ENCODE measurements at places on chromosomes 4 and X.

GRCh38 chrX:130994671-130995070 lies 63.5 kb upstream of the ARHGAP36 start:
- peak; percentile 1 for DNase-seq

- no peak for DNase-seq
Measured at GRCh38 chrX:134949271-134949670, 41.5 kb upstream of the SMIM10 start.

DNA sequence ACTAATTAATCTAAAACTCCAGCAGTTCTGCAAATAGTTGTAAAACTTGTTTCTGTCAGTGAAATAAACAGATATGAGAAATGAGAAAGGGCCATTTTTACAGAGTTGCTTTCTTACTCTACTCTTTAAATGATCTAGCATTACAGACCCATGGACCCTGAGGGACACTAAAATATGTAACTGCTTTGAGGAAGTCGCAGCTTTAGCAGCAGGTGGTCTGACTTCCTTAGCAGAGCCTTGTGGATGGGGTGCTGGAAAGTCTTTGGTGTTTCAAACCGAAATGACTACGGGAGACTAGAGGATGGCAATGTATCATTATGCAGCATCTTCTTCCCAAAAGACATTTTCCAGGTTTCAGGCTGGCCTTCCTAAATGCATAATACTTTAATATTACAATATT lies 18.7 kb downstream of the SHISA3 start:
- no peak for DNase-seq

DNA sequence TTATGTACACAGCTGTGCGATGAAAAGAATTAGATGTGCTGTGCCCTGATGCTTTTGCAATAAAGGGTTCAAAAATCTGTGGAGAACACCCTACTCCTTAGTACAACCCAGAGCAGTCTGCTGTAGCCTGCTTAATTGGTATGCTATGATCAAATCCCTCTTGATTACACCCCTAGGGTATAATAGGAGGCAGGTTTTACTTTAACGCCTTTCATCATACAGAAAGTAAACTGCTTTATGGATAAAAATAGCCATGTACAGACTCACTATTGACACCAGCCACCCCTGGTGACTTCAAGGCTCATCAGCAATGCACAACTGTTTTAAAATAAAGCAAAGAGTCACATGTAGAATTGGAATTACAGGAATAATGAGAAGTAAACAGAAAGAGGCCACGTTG lies 315.3 kb downstream of the DMD start:
- no peak for DNase-seq

Data from T-cell (primary cell).